Substantia nigra (tissue), 51 donors: ENCODE measurements at places on chromosomes 1 and 21.

DNA sequence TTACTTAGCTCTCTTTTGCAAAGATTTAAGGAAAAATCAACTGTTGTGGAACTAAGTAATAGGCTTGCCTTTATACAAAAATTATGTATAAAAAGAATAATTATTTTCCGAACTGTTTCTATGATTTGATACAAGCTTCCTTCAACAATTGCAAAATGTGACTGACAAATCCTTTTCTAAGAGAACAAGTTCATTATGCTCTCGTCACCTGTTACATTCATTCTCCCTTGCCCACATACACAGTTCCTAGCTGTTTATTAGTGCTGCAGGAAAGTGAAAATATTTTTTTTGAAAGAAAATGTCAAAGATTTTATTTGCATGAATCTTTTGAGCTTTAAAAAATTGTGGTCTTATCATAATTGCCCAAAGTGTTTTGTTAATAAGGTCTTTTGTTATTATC, 466.2 kb downstream of the USP25 start:
- DNase-seq = no peak

GRCh38 chr1:75275631-75276030, 141.4 kb downstream of the LHX8 start:
- DNase-seq = no peak

DNA sequence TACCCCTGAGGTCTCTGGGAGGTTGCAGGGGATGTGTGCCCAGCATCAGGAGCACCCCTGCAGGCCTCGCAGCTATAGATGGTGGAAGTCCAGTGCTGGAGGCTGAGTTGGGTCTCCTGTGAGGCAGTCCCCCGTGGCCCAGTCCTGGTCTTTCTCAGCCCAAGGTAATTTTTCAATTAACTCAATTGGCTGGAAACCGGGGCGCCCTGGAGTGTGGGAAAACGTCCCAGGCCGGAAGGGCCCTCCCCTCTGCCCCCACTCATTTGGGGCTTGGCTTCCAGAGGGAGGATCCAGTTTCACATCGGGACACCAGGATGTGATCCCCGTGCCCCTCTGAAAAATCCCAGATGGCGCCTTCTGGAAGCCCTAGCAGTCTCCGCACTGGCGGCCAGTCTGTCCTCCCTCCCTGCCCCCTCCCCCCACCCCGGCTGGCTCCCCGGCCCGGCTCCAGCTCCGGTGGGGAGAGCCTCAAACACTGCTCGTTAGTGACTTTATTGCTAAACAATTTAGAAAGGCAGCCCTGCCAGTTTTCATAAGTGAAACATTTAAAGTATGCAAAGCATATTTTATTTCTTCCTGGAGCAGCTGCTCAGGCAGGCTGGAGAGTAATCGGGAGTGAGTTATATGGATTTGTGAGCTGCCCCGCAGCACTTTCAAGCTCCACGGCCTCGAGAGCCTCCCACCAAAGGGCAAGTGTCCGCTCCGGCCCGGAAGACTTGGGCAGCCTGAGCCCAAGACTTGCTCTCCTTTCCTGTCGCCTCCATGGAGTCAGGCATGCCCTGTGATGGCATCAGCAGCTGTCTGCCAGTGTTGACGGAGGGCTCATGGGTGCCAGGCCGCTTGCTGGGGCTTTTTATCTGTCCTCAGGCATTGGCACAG, 208.2 kb upstream of the TMEM51 start:
- peak; percentile 61 for DNase-seq

- no peak for DNase-seq
Observed at GRCh38 chr1:113415310-113416070, 25.2 kb downstream of the MAGI3 start.

GRCh38 chr1:32783851-32784250, 33.3 kb downstream of the YARS1 start:
- DNase-seq = no peak

GRCh38 chr1:94081566-94082344, 39.2 kb downstream of the ABCA4 start:
- no peak for DNase-seq

- DNase-seq = no peak
Observed at GRCh38 chr1:161725908-161726472, 4.6 kb downstream of the FCRLB start.

GRCh38 chr21:42534421-42535378, 21.0 kb downstream of the SLC37A1 start:
- DNase-seq = no peak

GRCh38 chr1:158393476-158393875, 5.8 kb downstream of the OR10T2 start:
- no peak for DNase-seq

DNA sequence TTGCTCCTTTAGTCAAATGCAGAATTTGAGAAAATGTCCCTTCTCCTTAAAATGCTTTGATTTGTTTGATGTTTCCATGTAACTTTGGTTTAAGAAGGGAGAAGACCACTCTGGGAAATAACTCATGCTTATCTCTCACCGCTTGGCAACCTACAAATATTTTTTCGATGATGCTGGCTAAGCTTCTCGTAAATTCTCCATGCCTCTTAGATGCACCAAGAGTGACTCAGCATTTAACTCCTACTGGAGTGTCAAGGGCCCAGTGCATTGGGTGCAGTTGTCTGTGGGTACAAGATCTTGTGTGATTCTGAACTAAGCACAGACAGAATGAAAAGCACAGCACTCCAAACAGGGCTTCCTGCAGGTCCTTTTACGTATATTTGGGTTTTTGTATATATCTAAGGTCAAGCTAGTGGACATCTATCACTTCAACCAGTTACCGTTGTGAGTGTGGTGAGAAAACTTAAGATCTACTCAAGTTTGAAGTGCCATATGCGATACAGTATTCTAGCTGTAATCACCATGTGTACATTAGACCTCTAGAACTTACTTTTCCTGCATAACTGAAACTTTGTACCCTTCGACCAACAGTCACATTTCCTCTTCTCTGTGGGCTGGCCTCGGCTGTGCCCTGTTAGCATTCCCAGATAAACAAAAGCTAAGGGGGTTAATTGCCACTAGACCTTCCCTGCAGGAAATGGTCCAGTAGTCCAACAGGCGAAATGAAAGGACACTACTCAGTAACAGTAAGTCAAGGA, 55.8 kb downstream of the COL18A1 start:
- no peak for DNase-seq

DNA sequence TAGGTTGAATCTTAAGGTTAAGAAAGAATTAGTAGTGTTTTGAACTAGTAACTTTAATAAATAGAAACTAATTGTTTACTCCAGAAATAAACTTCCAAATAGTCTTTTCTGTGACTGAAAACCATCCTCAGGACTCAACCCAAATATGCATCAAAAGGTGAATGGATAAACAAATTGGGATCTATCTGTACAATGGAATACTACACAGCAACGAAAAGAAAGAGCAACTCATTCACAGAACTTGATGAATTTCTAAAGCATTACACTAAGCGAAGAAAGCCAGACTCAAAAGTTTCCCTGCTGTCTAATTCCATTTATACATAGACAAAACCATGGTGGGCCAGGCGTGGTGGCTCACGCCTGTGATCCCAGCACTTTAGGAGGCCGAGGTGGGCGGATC, 25.0 kb downstream of the HEYL start:
- no peak for DNase-seq

GRCh38 chr1:222009105-222009730, 267.3 kb upstream of the DUSP10 start:
- no peak for DNase-seq

- no peak for DNase-seq
Observed at GRCh38 chr21:24290151-24290833, 1317.0 kb downstream of the MRPL39 start.

- DNase-seq = no peak
Observed at GRCh38 chr1:113686891-113687618, 72.2 kb downstream of the PHTF1 start.

DNA sequence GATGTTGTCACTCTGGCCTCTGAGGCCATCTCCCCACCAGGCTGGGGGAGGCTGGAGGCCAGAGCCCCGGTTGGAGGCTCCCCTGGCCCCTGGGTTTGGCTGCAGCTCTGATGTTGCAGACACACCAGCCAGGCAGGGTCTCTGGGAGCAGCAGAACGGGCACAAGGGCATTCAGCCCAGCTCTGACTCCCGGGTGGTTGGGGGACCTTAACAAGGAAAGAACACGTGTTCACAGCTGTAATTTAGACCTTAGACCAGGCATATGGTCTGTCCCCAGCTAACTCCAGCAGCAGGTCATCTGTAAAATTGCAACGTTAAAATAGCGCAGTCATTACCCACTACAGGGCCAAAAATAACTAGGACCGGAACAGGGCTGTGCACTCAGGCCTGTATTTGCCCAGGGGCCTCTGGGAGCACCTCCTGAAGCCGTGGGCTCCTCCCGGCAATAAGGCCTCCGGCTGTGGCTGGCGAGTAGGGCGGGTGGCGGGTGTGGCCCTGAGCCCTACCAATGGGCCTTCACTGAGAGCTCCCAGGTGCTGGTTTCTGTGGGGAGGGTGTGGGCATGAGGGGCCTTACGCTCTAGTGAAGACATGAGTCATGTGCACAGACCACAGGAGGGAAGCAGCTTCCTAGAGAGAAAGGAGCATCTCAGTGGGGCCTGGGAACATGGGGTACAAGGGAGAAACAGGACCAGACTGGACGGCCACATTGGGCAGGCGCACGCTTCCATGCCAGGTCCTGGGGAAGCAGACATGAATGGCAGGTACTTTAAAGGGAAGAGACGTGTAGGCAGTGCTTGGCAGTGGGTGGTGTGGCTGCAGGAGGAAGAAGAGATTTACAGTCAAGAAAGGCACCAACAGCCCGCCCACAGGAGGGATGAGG, 6.1 kb downstream of the LDLRAP1 start:
- peak; percentile 39 for DNase-seq

DNA sequence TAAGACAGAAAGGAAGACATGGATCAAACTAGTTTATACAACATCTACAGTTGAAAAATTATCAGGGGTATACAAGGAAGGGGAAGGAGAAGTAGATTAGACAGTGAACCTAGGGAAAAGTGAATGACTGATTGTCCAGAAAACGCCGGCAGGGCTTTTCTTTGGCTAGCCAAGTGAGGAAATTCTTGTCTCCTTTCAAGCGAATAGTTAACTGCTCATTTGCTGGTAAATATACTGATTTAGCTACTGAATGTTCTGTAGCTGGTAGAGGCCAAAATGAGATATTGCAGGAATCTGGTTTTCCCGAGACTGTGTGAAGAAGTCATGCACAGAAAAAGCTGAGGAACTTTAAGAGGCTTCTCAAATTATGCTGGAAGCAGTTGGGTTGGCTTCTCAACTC, 128.5 kb upstream of the ZNHIT6 start:
- no peak for DNase-seq

DNA sequence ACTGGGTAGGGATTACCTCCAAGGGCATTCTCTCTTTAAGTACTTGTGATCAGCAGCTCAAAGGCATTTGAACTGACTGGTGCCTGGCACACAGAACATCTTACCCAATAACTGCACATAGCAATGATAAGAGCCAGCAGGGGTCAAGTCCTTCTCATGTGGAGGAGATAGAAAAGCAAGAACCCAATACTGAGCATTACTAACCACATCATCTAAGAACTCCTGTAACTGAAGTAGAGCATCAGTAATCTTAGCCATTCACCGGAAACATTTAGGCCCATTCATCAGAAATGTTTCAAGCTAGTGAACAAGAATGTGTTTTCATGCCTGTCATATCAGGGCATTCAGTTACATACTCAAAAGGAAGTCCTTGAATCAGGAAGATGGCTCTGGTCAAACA, 33.6 kb upstream of the THEM4 start:
- no peak for DNase-seq

DNA sequence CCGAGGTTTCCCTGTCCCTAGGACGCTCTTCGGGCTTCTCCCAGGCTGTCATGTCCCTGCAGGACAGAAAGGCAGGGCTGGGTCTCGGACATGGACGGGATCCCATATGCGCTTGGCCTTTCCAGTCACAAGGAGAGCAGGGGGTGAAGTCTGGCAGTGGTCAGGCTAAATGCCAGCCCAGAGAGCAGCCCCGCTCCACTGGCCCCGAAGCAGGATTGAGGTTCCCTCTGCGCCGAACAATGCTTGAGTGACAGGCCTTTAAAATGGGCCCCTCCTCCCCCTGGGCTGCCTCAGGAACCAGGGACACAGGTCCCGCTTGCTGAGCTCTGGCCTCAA, 12.7 kb downstream of the DRAXIN start:
- no peak for DNase-seq
